ENCODE measurements at places on chromosomes 1 and 21.

GRCh38 chr1:36232212-36233095, 8.2 kb downstream of the THRAP3 start:
- no peak for DNase-seq

GRCh38 chr1:247300491-247301175, 31.0 kb downstream of the ZNF496 start:
- no peak for DNase-seq

GRCh38 chr1:235673981-235674380, 24.4 kb upstream of the GNG4 start:
- DNase-seq: no peak

GRCh38 chr1:52667290-52667689, 30.9 kb downstream of the COA7 start:
- DNase-seq: no peak

DNA sequence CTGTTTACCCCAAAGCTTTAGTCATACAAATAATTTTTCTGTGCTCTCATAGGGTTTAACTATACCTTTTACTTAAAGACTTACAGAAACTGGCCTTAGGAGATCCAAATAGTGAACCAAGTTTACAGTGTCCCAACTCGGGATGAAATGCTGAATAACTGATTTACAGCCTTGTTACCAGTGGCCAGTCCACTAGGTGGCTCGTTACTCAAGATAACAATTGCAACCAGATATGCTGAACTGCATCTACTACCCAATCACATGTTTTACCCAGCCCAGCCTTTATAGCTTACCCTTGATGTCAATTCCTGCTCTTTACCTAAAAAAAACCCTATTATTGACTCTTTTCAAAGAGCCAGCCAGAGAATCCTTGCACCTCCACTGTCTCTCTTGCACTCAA, 1148.8 kb upstream of the ADGRL4 start:
- DNase-seq: no peak

DNA sequence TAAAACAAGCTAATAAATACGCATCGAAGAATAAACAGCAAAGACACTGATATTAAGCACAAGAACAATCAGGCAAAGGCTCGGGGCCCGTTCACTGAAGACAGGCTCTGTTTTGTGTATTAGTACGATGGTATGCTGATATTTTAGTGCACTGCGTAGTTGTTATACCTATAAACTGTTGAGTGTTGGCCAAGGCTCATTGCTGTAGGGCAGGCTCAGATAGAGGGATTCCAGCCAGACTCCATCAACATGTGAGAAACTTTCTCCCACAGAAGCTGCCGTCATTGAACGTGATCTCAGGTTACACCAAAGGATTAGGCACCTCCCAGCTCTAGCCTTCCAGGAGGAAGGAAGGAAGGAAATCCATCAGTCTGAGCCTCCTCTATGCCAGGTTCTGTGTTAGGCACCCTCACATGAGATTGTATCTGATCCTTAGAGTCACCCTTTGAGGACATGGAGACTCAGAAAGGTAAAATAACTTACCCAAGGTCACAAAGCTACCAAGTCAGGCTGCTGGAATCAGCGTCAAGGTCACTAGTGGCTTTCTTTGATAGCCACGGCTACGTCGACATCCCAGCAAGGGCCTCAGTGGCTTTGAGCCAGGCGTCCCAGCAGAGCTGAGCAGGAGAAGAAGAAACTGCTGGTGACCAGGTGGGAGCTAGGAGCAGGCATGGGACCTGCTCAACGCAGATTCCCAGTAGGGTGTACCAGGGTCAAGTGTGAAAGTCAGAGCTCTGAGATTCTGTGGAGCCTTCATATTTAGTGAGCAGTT, 14.8 kb downstream of the BCAR3 start:
- DNase-seq: no peak

Measured in hypothalamus (tissue), 51 donors.